ENCODE measurements at places on chromosomes 5 and 9.

GRCh38 chr9:131125038-131125287, 423 bp upstream of the NUP214 start:
- no peak for DNase-seq

DNA sequence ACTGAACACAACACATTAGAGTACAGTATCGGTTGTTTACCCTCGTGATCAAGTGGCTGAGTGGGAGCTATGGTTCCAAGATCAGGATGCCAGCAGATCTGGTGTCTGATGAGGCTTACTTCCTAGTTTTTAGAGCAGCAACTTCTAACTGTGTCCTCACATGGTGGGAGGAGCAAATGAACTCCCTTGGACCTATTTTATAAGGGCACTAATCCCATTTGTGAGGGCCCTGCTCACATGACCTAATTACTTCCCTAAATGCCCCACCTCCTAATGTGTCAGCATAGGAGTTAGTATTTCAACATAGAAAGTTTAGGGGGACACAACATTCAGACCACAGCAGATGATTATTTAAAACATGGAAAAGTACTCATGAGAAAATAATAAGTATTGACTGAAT, 111.8 kb downstream of the GCNT1 start:
- no peak for DNase-seq

GRCh38 chr9:108994695-108995094, 18.6 kb downstream of the CTNNAL1 start:
- no peak for DNase-seq

DNA sequence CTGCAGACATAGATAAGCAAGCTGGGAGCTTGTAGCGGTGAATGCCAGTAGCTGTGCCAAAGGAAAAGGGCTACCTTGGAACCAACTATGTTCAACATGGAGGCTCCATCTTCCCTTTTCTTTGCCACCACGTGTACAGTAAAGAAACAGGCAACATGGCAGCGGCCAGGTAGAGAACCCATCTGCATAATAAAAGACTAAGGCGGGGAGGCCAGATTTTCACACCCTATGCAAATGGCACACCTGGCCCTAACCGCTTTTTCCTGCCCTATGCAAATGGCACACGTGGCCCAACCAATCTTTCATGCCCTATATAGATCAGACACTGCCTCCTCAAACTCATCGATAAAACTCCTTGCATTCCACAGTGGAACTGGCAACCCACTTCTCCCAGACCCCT, 477.5 kb upstream of the EDIL3 start:
- DNase-seq, result no peak

GRCh38 chr5:171816666-171817065, 31.0 kb downstream of the SMIM23 start:
- no peak for DNase-seq

DNA sequence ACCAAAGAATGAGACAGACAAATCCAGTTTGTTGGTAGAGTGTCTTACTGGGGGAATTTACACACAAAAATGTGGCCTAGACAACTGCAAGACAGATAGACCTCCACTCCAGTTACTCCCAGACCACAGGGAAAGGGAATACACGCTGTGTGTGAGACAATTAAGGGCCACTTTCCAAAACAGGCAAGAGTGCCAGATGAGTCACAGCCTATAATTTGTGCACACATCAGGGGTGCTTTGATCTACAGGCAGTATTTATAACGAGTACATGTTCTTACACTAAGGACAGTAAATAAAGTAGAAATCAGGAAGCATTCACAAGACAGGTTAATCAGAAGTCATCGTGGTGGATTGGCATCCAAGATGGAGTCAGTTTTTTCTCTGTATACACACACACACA, 114.8 kb downstream of the ZNF622 start:
- peak; percentile 99 for DNase-seq

- no peak for DNase-seq
Observed at GRCh38 chr5:148951612-148952011, 111.2 kb downstream of the SH3TC2 start.

DNA sequence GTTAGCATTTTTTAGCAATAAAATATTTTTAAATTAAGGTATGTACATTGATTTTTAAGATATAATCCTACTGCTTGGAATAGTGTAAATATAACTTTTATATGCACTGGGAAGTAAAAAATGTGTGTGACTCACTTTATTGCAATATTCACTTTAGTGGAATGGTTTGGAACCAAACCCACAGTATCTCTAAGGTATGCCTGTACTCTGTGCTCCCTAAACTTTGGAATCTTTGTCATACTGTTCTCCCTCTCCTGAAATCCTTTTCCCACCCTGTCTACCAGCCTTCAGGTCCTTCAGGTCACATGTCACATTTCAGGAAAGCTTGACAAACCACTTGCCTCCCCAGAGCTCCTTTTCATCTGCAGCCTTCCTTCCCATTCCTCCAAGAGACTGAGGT, 308.7 kb downstream of the SPOCK1 start:
- no peak for DNase-seq

DNA sequence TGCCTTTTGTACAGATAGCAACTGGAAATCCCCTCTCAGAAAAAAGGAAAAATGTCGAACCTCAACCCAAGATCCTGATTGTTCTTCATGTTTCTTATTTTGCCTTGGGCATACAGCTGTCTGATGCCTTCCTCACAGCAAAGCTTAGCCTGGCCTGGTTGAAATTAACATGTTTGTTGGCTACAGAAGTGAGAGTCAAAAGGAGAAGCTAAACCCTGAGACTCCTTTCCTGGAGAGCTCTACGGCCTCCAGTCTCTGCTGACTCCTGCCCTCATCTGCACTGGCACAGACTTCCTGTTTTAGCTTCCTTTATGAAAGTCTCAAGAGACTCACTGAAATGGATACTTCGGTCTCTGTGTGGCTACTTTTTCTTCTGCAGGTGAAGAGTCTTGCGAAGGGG, 186.7 kb downstream of the PARP8 start:
- no peak for DNase-seq

GRCh38 chr5:79547429-79547822, 33.5 kb upstream of the HOMER1 start:
- no peak for DNase-seq

- DNase-seq, result no peak
Observed at GRCh38 chr5:33120671-33121070, 320.1 kb upstream of the TARS1 start.

GRCh38 chr9:124149992-124150391, 107.8 kb upstream of the NEK6 start:
- no peak for DNase-seq

GRCh38 chr9:86557918-86558317, 203.7 kb upstream of the TUT7 start:
- no peak for DNase-seq

GRCh38 chr5:150057052-150057451, 29.3 kb downstream of the CSF1R start:
- DNase-seq, result no peak

GRCh38 chr5:138033386-138033808, 518 bp upstream of the FAM13B start:
- DNase-seq, result no peak

GRCh38 chr9:89564346-89564878, 40.4 kb upstream of the GADD45G start:
- no peak for DNase-seq

DNA sequence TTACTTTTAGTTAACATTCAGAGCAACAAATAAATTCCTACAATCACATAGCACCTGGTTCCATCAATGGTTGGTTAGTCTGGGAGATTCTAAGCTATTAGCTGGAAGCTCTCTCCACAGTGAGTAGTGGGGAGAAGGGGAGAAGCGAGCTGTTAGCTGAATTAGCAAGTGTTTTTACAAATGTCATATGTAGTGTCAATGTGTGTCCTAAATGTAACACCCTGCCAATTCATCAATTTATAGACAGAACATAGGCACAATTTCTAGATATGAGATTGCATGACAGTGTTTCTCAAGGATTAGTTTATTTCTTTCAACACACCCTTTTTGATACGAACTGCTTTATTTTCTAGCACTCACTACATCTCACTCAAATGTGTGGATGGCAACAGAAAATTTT, 349.0 kb downstream of the PDE4D start:
- no peak for DNase-seq

GRCh38 chr5:145585-146323, 45.5 kb upstream of the LRRC14B start:
- no peak for DNase-seq

DNA sequence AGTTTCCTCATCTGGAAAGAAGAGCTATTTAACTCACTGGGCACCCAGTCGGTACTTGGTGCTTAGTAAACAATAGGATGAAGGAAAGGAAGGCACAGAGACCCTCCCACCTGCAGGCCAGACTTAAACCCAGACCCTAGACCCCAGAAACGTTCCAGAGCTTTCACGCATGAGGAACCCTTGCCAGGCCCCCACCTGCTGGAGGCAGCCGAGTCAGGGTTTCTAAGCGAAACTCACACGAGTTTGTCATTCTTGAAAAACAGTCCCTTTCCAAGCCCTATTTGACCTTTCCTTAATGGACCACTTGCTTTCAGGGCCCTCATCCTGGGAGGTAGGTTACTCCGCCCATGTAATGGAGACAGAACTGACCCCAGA, 30.6 kb downstream of the NDUFA8 start:
- DNase-seq, result no peak

DNA sequence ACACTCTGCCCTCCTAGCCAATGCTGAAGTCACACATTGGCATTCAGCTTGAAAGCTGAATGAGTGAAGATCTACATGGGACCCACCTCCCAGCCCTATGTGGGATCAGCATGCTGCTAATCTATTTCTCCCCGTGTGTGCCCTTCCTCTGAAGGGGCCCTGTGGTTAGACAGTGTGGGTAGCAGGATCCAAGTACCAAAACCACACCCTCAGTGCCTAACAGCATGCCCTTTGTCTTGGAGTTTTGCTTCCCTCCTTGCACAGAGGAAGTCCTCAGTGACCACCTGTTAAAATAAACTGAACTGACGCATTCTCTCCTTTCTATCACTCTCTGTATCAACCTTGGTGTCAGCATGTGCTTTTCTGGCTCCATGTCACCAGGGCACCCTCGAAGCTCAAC, 25.0 kb downstream of the SH3TC2 start:
- no peak for DNase-seq

DNA sequence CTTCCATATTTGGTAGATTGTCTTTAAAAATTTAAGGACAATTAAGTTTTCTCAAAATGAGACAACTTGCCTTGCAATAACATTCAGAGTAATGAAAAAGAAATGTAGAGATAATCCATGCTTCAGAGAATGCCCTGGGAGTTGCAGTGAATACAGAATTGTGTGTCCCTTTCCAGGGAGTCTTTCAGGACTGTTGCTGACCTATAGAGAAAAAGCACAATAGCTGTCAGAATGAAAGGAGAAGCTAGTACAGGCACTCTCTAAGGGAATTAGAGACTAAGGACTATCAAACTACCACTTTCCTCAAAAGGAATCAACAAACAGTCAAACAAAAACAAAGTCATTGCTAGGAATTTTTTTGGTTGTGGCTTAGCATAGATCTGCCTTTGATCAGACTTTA, 93.0 kb downstream of the CCDC192 start:
- no peak for DNase-seq

DNA sequence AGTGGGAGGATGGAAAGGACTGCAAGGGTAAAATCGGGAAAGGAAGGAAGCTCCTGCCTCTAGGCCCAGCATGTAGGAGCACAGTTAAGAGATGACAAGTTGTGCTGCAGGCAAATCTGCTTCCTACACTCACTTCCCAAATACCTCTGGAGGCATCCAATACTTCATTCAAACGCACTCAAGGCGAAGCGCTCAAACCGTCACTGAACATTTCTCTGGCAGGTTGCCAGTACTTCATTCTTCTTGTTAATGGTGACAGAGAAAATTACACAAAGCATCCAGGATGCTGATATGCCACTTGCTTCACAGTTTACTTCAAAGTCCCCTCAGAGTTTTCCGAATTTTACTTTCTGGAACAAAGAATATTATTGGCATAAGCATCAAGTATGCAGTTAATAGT, 59.8 kb downstream of the NREP start:
- DNase-seq, result peak; percentile 58

DNA sequence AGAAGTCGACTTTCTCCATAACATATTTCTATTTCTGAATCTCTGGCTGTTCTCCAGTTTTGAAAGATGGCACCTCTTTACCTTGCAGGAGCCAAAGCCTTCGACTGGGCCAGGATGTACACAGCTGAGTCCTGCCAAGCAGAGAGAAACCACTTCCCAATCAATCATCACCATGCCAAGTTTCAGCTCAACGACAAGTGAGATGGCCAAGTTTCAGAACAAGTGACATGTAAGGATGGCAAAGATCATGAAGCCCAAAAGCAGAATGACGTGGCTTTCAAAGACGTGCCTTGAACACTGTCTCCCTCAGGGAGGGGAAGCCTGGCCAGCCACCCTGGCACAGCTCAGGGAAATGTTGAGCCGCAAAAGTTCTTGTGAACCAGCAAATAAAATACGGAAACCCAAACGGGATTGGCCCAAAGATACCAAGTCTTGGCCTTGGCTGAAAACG, 17.7 kb downstream of the STK10 start:
- DNase-seq, result no peak

DNA sequence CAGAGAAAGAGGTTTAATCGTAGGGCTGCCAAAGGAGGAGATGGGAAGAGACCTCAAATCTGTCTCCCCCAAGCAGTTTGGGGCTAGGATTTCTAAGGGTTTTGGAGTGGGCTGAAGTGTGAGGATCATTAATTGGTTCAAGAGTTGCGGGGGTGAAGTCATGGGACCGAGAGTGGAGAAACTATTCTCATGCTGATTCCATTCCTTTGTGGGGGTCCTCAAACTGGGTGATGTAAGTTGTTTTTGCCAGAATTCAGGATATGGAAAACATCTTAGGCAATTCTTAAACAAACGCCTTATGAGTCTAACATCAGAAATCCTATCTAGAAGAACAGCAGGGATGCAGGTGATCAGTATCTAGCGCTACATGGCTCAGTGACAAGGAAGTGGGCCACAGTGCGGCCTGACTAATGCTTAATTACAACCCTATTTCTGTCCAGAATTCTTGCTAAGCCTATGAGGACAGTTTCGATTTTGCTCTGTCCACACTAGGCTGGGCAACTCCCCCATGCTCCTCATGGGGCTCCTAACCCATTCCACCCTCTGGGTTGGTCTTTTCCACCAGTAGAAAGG, 27.7 kb upstream of the TRIO start:
- no peak for DNase-seq

DNA sequence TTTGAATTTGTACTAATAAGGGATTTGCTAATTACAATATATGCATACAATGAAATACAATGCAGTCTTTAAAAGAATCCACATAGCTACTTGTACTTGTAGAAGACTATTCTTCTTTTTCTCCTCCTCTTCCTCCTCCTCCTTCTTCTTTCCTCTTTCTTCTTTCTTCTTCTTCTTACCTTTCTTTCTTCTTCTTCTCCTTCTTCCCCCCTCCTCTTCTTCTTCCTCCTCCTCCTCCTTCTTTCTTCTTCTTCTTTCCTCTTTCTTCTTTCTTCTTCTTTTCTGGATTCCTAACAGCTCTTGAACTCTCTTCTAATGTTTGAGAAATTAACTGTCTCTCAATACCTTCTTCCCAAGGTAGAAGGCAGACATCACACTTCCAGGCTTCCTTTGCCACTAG, 29.3 kb upstream of the FSTL4 start:
- DNase-seq, result no peak

DNA sequence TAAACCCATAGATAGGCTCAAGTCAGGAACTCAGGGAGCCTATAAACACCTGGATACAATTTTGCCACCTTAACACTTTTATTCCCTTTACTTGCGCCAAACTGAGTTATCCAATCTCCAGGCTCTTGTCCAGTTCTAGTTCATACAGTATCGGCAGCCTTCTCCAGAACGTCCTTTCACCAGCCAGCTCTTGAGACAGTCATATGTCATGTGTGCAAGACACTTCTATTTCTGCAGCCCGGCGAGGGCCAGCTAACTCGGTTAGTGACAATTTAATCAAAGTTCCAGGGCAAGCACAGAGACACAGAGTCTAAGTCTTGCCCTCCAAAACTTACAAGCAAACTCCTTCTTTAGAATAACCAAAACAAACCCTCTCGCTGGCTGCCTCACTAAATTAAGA, 12.9 kb downstream of the ABCA1 start:
- DNase-seq, result no peak
